Retinal pigment epithelial cell (primary cell): ENCODE measurements at places on chromosomes 6 and 20.

- no peak for DNase-seq
These were observed 152.9 kb downstream of the SOD2 start for GRCh38 chr6:159540152-159540551.

DNA sequence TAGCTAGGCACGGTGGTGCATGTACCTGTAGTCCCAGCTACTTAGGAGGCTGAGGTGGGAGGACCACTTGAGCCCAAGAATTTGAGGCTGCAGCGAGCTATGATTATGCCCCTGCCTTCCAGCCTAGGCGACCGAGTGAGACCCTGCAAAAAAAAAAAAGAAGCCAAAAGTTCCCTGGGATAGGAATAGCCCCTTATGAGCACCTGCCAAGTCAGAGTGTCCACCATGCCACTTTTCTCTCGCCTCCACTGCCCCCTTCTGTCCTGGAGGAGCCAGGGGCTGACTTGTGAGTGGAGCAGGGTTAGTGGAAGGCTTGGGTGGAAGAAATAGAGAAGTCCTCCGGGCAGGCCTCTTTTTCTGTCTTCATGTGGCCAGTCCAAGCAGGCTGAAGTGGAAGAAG, 12.1 kb upstream of the DDX27 start:
- no peak for DNase-seq

- no peak for DNase-seq
These were observed 111.8 kb downstream of the PLCB4 start for GRCh38 chr20:9180481-9181257.

- DNase-seq, result peak; percentile 77
These were observed 29.5 kb upstream of the LYRM2 start for GRCh38 chr6:89667872-89668556.

DNA sequence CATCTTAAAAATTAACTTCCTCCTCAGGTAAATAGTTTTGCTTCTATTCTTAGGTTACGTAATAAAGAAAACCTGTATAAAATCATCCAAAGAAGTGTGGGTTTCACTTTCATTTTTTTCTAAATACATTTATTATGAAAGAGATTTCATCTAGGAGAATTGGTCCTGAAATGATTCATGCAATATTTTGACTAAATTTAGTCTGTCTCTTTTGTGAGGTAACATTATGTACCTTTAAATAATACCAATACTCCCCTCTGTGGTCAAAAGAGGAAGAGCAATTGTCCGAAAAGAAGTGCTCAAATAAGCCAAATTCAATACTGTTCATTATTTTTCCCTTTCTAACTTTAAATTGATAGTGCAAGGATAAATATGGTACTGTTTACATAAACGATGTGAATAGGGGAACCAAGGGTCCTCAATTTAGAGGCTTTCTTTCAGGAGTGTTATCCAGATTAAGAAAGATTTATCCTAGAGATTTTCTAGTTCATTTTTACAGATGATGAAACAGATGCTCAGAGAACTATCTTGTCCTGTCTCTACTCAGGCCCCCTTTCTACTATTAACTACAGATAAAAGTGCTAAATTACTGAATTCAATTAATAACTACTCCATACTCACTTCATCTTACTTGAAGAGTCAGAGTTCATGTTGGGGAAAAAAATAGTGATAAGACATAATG, 26.2 kb downstream of the CYP39A1 start:
- no peak for DNase-seq

GRCh38 chr6:165417278-165417865, 108.0 kb upstream of the C6orf118 start:
- DNase-seq, result no peak

DNA sequence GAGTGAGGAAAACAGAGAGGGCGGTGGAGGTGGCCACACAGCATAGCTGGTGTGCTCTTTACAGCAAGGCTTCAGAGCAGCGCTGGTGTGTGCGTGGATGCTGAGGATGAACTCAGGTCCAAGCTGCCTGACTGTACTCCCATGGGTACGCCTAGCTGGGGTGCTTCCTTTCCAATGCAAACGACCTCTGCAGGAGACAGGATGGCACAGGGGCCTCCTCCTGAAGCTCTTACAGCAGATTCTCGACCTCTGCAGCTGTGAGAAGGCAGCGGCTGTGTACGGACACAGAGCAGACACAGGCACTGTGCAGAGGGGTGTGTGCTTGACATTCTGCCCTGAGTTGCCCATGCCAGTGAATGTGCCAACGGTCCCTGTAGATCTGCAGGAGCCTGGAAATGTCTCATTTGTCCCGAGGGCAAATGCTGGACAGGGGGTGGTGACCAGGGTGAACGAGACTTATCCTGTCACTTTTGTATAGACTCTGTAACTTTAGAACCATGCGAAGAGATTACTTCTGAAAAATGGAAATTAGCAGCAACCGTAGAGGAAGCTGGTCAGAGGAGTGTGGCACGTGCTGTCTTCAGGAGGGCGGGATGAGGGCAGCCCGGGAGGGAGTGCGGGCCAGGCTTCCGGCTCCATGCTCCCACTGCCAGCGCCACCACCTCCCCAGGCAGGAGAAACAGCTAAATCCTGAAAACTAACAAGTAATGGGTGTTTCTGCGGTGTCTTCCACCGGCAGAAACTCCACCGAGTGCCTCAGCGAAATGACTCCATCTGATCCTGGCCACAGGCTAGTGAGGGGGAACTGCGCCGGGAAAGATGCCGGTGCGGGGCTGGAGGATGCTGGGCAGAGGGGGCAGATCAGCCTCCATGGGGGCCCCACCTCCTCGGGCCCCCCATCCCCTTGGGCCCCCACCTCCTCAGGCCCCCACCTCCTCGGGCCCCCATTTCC, 120.9 kb upstream of the RPS6KA2 start:
- DNase-seq, result no peak

DNA sequence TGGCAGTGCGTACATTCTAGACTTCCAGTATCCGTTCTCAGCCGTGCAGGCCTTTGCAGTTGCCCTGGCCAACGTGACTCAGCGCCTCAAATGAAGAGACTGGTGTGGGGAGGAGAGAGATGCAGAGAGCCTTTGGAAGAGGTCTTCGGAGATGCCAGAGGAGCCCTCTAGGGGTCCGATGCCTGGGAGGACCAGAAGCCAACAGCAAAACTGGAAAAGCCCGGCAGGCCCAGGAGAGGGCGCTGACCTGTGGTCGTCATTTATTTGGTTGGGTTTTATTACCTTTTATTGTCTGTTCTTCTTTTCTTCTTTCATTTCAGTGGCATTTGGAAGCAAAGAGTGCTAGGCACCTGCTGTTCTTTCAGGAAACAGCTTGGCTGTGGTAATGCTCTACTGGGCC, 53.3 kb upstream of the TMEM181 start:
- DNase-seq, result no peak

DNA sequence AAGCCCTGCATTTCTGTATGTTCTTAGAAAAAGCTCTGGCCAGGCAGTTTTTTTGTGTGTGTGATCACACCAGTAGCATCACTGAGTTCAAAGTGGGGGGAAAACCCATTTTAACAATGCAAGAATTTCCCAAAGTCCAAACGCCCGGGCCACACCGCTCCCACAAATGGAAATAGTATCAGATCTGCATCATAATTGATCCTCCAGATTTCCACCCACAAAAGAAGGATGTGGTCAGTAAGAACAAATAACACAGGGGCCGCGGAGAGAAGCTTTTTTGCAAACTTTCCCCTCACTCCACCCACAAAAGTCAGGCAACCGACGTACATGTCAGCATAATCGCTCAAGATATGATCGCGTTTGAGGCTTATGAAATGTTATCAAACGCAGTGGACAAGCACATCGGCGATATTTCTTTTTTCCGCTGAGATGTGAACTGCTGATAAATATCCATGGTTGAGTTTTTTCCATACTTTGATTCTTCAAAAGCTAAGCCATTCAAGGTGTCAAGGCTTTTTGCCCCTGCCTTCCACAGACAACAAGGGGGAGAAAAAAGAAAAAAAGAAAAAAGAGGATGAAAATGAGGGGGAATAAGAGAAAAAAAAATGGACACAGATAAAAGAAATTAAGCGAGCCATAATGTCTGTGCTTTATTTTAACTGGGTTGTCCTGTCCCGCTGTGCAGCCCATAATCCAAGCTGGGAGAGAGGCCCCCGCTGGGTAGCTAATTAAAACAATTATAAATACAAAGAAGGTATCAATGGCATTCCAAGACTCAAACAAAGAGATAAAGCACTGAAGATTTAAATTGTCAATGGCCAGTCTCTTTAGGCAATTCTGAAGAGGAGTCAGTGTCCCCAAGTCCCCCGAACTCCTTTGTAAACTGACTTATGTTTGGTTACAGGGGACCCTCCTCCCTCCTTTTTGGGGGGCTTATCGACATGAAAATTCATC, 143.5 kb downstream of the ZFP64 start:
- DNase-seq, result no peak

DNA sequence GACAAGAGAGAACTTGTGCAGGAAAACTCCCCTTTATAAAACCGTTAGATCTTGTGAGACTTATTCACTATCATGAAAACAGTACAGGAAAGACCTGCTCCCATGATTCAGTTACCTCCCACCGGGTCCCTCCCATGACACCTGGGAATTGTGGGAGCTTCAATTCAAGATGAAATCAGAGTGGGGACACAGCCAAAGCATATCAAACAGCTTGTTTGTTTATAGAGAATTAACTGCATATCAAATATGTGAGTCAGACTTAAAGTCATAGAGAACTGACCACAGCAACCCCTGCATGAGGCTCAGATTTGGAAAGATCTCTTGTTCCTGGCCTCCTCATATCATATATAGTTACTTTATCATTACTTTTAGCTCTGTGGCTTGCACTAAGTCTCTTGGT, 29.1 kb upstream of the HDAC2 start:
- no peak for DNase-seq
